Suppressor macrophage treated with lipopolysaccharide for 4 hours (primary cell): ENCODE measurements at places on chromosomes 2 and 18.

DNA sequence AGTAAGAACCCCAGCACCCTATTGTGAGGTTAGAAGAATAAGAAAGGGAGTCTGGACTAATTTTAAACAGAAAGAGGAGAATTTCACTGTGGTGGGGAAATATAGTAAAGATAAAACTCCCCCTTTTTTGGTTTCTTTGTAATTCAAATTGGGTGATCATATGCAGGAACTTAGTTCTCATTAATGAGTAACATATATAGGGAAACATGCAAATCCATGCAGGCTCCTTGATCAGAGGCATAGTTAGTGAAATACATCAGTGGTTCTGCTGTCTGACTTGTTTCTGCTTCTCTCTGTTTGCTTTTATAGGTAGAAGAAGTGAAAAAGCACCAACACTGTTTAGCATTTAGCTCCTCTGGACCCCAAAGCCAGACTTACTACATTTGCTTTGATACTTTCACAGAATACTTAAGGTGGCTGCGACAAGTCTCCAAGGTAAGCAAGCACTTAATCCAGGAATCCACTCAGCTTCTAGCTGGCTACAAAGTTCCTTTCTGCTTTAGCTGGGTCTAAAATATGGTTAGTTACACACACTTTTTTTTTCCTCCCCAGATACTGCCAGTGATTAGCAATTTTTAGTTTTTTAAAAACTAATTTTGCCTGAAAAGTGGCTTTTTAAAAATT, 123.2 kb downstream of the PHLPP1 start:
- no peak for DNase-seq

DNA sequence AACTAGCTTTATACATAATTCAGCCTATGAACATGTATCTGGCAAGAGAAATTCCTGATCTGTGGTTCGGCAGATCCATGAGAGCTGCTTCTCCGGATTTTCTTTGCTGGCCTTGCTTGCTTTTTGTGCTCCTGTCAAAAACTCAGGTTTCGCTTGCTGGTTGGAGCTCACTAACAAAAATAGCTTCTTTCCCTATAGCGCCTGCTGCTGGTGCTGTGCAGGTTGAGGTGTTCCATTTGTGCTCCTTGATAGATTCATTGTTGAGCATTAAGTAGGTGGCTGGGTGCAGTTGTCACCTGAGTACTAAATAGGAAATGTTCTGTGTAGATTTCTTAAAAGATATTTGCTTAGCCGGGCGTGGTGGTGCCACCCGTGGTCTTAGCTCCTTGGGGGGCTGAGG, 148.1 kb downstream of the PRPF40A start:
- no peak for DNase-seq

- DNase-seq = no peak
Observed at GRCh38 chr2:133774654-133775015, 206.4 kb upstream of the NCKAP5 start.

DNA sequence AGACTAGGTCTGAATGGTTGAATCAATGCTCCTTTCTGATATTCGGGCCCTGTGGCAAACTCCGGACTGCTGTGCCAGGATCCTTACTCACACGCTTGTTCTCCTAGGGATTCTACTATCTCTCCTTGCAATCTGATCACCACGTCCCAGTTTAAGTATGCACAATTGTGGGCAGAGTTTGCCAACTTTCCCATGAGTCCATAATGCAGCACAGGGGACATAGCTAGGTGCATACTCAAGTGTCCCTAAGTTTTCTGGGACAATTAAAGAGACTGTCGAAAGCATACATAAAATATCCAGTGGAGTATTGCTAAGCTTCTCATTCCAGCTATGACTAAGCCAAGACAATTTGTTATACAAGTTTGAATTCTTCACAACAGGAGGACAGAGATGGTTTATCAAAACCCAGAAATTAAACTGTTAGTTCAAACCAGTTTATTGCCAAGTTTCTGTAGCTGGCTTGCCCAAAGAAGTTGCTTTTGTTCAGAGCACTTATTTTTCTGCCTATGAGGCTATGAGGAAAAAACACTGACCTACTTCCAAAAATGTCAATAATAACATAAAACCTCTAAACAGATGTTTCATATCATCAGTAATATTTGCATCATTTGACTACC, 136.1 kb downstream of the EXOC6B start:
- DNase-seq = no peak

DNA sequence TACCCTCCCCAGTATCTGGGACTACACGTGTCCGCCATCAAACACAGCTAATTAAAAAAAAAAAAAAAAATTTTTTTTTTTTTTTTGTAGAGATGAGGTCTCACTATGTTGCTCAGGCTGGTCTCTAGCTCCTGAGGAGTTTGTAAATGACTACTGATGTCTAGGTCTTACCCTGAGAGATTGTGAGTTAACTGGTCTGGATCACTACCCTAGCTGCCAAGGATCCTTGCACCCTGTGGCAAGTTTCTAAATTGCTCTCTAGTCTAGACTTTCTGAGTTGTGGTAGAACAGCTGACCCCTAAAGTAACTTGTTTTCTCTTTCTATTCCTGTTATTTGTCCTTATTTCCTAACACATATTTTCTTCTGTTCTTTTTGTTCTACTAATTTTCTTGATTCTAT, 44.5 kb downstream of the ABHD3 start:
- DNase-seq = no peak

DNA sequence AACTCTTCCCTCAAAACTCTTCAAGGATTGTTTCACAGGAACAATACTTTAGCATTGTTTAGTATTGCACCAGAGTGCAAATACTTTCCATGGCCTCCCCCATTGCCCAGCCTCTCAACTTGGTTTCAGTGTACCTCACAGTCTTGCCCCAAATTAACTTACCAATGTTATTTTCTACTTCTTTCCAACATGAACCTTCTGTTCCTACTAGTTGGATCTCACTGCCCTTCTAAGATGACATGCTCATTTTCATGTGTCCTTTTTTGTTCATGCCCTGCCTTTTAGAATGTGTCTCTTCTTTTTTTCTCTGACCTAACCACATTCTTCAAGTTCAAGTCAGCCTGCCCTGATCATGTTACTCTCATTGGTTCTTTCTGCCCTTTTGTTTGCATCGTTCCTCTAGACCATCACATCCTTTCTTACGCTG, 4.1 kb downstream of the SPATS2L start:
- no peak for DNase-seq

DNA sequence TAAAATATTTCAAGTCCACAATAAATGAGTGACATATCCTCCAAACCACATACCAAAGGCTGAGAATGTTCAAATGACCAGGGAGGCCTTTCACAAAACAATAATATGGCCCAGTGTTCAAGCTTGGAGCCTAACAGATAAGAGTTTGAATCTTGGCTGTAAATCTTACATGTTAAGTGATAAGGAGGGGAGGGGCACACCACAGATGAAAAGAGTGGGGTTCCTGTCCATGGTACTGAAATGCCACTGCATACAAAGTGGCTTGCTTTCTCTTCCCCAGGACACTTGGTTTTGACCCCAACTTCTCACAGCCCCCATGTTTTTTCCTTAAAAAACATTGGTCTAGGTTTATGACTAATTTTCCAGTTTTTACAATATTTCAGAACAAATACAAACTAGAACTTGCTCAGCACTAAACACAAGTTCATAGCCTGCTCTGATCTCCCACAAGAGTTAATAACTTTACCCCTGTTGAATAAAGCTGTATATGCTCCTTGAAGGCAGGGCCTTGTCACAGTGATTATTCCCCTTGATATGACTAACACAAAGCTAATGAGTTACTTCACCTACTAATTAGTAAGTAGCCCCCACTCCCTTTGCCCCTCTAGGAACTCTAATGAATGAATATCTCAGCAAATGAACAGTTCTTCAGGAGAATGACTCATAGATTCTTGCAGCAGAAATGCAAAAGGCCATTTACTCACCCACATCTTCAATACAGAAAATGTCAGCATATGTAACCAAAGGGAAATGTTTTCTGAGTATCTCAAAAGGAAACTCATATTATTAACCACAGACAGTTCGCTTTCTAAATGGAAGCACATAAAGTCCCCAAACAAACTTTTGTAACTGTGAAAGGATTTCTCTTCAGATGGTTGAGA, 142.2 kb downstream of the SATB2 start:
- no peak for DNase-seq

DNA sequence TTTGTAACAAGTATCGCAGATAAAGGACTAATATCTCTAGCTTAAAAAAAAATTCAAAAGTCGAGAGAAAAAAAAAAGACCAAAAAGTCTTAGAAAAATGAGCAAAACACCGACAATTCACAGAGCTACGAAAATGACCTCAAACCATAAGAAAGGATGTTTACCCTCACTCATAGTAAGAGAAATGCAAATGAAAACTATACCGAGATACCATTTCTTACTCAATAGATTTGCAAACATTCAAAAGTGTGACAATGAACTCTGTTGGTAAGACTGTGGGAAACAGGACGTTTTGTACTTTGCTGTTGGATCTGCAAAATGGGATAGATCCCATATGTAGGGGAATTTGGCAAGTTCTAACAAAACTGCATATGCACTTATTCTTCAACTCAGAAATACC, 39.9 kb upstream of the LDAH start:
- no peak for DNase-seq

GRCh38 chr18:3264362-3264761, 2.4 kb downstream of the MYL12B start:
- no peak for DNase-seq

- no peak for DNase-seq
Observed at GRCh38 chr2:186612555-186613440, 22.9 kb downstream of the ITGAV start.

- DNase-seq = peak; percentile 82
Observed at GRCh38 chr2:189579585-189580186, 900 bp downstream of the SLC40A1 start.

DNA sequence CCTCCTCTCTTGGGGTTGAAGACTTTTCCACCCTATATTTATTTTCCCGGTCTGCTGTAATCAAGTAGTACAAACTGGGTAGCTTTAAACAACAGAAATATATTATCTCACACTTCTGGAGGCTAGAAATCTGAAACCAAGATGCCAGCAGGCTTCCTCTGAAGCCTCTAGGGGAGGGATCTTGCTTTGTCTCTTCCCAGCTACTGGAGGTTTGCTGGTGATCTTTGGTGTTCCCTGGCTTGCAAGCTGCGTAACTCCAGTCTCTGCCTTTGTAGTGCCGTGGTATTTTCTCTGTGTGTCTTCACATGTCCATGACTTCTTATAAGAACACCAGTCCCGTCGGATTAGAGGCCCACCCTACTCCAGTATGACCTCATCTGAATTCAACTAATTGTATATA, 44.4 kb downstream of the MYO3B start:
- no peak for DNase-seq

DNA sequence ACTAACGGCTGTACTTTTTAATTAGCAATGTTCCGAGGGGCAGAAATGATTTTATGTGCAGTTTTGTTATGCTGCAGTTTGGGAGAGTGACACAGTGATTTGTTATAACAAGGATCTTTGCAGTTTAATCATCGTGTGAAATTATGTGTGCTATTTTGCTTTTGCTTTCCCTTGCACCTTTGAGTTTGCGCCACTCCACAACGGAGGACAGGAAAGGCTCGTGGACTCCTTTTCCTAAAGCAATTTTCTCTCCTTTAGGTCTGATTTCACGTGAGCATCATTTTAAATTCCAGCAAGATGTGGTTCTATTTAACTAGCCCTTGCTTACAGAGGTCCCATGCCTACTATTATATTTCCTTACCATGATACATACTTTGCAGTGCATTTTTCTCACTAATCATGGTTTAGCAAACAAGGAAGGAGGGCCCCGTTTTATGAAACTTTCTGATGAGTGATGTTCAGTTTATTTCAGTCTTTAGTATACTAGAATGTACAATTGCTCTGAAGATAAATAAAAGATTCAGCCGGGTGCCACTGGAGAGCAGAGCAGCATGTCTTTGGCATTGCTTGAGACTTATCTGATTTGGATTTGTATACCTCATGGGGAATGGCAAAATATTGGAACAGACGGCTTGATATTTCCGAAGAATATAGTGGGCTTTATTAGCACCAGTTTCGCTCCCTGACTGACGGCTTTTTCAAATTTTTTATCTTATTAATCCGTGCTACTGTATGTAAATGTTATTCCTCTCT, 528.2 kb upstream of the FANCL start:
- DNase-seq = no peak
